ENCODE measurements at places on chromosomes 2 and 18. TPM values are rescaled to one million over a fixed set of nuclear protein-coding genes. Genes with fewer than 3 reads are reported as not detected.
A peak's percentile ranks its signal among the peaks of the same experiment; 100 is the strongest.

SLC16A14 gene
- not detected for total RNA-seq

LHCGR gene
- not detected for total RNA-seq

REEP1 gene
- 0.26 TPM for total RNA-seq

GALR1 gene
- not detected for total RNA-seq

DNPEP gene
- total RNA-seq, result 80.9 TPM

CNGA3 gene
- not detected for total RNA-seq

ESPNL gene
- total RNA-seq, result 0.39 TPM

SH3RF3 gene
- total RNA-seq, result not detected

SNTG2 gene
- total RNA-seq, result 0.17 TPM

SULT1C2 gene
- not detected for total RNA-seq

SLC23A3 gene
- 2.9 TPM for total RNA-seq

GAREM2 gene
- 2.1 TPM for total RNA-seq

GKN1 gene
- total RNA-seq, result not detected

IL36B gene
- not detected for total RNA-seq

CFAP53 gene
- total RNA-seq, result 3.0 TPM

LRP1B gene
- not detected for total RNA-seq

GREB1L gene
- total RNA-seq, result not detected

ZC3H6 gene
- 2.1 TPM for total RNA-seq

ALLC gene
- not detected for total RNA-seq

SNED1 gene
- 3.0 TPM for total RNA-seq

NLRC4 gene
- 0.13 TPM for total RNA-seq

NDC80 gene
- 64.4 TPM for total RNA-seq

CGREF1 gene
- 4.6 TPM for total RNA-seq

SKOR2 gene
- not detected for total RNA-seq

TGFA gene
- total RNA-seq, result 0.26 TPM

- no peak for ATAC-seq
These were observed 130.1 kb downstream of the LNPK start for GRCh38 chr2:175872005-175872348.

GRCh38 chr18:12455496-12455895 is 47.8 kb downstream of the PRELID3A start:
- no peak for ATAC-seq

- ATAC-seq, result peak; percentile 19
These were observed 644 bp downstream of the PTGR3 start for GRCh38 chr18:75208155-75208835.

GRCh38 chr2:126657636-126658318 is 1.8 kb downstream of the GYPC start:
- ATAC-seq, result peak; percentile 81

- no peak for ATAC-seq
These were observed 92.1 kb downstream of the SH3BP4 start for GRCh38 chr2:235043762-235044500.

DNA sequence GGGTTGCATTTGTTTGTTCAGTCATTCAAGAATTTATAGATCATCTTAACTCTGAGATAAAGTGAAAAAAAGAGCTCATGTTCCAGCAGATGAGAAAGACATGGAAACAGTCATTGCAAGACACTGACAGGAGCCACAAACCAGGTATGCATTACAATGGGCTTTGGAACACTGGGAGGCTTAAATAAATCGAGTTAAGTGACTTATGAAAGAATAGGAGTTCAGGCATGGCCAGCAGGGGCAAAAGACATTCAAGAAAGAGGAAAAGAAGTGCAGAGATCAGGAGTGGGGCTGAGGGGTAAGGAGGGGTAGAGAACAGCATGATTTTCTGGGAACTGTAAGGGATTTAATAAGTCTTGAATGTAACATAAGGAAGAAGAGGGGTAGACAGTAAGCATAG is 121.2 kb upstream of the EPC2 start:
- no peak for ATAC-seq

- ATAC-seq, result no peak
These were observed 33.0 kb upstream of the ODC1 start for GRCh38 chr2:10481055-10481665.

GRCh38 chr2:38201784-38202183 is 125.8 kb upstream of the CYP1B1 start:
- no peak for ATAC-seq

GRCh38 chr2:23618794-23619530 is 234.0 kb downstream of the KLHL29 start:
- ATAC-seq, result no peak

- ATAC-seq, result no peak
These were observed 198.0 kb downstream of the ANKRD30B start for GRCh38 chr18:14945984-14946383.

DNA sequence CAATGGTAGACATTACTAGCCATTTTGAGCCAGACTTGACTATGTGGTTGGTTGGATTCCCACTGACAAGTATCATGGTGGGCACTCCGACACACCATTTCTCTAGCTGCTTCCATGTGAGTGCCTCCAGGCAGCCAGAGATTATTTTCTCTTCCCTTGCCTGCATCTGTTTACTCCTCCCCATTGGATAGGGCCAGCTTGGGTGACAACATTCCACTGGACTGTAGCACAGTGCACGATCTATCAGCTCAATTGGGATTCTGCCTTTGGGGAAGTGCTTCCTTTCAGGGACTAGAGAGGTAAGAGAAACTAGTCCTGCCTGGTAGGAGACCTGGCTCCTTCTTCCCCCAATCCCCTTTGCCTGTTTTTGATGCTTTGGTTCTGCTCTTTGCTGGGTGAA is 49.0 kb upstream of the MAP4K3 start:
- no peak for ATAC-seq

DNA sequence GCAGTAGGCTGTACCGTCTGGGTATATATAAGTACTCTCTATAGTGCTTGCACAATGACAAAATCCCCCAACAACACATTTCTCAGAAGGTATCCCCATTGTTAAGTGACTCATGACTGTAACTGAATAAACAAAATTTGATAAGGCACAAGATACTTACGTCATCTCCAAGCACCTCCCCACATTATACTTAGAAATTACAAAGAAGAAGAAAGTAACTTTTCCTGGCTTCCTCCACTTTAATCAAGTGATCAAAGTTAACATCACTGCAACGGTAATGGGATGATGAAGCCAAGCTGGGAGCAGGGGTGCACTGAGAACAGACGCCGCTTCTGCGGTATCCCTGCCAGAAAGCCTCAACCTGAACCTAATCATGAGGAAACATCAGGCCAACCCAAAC is 9.7 kb downstream of the TNS1 start:
- no peak for ATAC-seq

DNA sequence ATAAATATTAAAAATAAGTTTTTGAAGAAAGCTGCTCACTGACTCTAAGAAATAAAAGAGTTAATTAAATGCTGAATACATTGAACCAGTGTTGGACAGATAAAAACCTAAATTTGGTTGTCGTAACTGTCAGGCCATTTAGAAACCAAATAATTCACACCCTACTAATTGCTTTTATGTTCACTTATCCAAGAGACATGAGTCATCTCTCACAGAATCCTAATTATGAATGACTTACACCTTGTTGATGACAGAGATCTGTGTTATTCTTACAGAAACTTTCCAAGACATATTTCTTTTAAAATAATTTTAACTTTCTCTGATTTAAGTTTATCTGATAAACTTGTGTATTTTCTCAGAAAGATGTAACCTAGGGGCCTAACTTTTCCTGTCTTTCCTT is 250.7 kb downstream of the IKZF2 start:
- ATAC-seq, result no peak

- no peak for ATAC-seq
These were observed 17.5 kb upstream of the FAHD2A start for GRCh38 chr2:95384854-95385569.

DNA sequence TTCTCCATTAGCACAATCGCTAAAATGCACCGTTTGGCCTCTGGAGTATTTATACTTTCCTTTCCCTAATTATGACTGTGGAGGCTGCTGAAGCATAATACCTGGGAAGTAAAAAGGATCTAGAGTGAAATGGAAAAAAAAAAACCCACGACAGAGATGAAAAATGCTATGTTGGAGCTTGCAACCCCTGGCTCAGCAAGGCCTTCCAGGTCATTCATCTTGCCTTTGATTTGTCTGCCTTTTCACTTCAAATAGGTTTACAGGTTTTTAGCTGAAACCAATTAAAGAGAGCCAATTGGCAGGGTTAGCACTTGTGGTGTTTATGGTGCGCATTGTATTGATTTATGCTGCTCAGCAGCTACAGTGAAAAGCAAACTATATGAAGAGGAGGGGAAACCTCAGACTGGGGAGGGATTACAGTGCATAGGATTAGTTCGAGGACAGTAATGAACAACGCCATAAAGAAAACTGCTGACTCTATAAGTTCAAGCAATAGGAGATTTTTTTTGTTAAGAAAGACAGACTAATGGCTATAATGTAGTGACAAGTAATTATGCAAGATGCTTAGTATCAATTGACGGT is 347.9 kb downstream of the MEIS1 start:
- no peak for ATAC-seq

- no peak for ATAC-seq
These were observed 30.4 kb downstream of the CIB4 start for GRCh38 chr2:26610504-26611335.

DNA sequence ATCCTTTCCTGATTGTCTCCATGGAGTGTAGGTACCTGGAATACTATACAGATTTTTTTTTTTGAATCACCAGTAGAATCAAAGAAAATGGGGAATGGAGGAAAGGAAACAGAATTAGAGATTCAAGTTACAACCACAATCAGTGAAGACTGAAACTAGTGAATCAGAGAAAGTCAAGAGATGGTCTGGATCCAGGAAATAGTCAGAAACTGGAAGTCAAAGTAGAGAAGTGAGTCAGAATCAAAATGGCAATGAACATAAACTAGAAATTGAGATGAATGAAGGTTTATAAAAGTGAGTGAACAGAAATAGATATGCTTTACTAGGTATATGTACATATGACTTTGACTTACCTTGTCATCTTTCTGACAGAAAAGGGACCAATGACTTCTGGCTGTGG is 579.0 kb downstream of the PLCL1 start:
- ATAC-seq, result peak; percentile 56

DNA sequence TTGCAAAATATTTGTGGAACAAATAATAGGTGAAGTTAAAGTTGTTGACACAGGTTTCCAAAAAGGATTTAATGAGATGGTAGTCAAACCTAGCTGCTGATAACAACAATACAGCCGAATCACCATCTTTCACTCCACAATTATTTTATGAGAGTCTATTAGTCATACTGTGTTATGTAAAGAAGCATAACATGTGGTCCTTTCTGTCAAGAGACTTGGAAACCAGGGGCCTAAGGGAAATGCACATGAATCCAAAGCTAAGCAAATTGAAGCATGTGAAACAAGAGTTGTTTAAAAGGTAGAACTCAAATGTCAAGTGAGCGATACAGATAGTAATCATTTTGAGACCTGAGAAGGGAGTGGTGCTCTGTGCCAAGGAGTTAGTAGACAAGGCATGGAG is 16.0 kb downstream of the CD28 start:
- ATAC-seq, result peak; percentile 29

- peak; percentile 43 for ATAC-seq
These were observed 62.2 kb upstream of the PMAIP1 start for GRCh38 chr18:59837586-59837985.

- ATAC-seq, result no peak
These were observed 100.2 kb downstream of the PID1 start for GRCh38 chr2:229170916-229171315.

GRCh38 chr2:58727981-58728656 is 487.0 kb upstream of the FANCL start:
- no peak for ATAC-seq

GRCh38 chr2:127911737-127912136 is 26.0 kb upstream of the AMMECR1L start:
- ATAC-seq, result no peak

- no peak for ATAC-seq
These were observed 14.5 kb downstream of the CAPN14 start for GRCh38 chr2:31202833-31203232.

DNA sequence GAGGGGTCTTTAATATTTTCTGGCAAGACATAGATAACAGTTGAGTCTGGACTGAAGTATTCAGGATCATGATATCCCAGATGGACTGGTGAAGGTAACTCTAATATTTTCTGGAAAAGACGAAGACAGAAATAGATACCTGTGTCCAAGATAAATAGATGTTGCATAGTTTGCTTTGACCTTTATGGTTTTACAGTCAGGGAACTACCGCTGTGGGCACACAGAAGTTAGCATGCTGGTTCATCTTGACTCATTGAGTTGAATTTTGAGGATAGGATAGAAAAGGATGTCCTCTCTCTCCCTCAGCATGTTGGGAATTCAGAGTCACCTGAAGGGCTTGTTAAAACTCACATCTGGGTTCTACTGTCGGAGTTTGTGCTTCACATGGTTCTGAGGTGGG is 20.8 kb downstream of the KCNE4 start:
- no peak for ATAC-seq

DNA sequence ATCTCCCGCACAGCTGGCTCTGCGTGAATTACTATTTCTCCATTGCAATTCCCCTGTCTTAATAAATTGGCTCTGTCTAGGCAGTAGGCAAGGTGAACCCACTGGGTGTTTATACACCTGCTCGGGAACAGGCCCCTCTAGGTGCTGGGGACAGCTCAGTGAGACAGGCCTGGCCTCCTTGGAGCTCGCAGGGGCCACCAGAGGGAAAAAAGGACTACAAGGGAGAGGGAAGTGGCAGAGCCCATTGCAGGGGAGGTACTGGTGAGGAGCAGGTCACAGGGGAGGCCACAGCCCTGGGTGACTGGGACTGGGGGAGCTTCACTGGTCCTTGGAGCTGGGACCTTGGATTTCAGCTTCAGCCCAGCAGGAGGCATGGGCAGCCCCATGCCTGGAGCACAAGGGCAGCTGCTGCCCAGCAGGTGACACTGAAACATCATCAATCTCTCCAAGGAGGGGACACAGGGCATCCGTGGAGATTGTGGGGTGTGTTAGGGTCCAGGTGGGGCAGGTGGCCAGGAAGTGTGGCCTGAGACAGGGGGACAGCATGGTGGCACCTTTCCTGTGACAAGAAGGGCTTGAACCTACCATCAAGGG is 31.2 kb downstream of the NGEF start:
- no peak for ATAC-seq

- no peak for ATAC-seq
These were observed 332.2 kb downstream of the ZNF516 start for GRCh38 chr18:76162886-76163285.

GRCh38 chr2:180722551-180723239 is 257.7 kb upstream of the UBE2E3 start:
- ATAC-seq, result no peak

DNA sequence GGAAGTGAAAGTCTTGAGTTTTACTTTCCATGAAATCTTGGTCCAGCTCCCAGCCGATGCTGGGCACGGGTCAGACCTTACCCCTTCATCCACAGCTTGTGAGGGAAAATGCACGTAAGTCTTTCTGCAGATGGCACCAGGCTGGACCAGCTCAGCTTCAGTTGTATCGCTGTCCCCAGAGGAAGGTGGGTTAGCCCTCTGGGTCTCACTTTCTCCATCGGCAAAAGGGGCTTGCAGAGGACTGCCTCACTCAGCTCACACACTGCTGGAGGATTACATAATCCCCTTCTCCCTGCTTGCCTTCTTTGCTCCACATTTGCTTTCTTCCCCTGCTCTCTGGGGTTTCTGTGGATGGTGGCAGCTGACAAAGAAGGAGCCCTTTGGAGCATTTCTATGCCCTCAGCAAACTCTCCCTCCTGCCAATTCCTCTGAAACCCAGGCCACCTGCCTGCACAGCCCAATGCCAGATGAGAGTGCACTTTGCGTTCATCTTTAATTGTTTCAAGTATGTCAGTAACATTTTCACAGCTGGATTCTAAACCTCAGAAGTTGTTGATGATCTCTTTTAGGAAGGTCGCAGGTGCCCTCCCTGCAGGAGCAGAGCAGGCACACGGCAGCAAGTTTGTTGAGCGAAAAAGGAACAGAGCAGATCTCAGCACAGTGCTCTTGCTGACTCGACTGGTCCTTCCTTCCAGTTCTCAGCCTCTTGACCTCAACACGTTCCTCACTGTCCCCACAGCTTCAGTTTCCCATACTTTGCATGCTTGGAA is 155.6 kb upstream of the GLI2 start:
- no peak for ATAC-seq
